ENCODE measurements at places on chromosomes 13 and 19. TPM values are rescaled to one million over a fixed set of nuclear protein-coding genes. Genes with fewer than 3 reads are reported as not detected.

Gene PLIN4
- 3.3 TPM for total RNA-seq

Gene SHISA2
- 0.32 TPM for total RNA-seq

Gene C13orf42
- not detected for total RNA-seq

Gene GJB6
- total RNA-seq, result not detected

Gene PTH2
- not detected for total RNA-seq

Gene LILRA1
- not detected for total RNA-seq

Gene PINLYP
- 2.8 TPM for total RNA-seq

Gene IFNL3
- not detected for total RNA-seq

Gene UHRF1
- total RNA-seq, result 43.7 TPM

Gene SPACA6
- 4.7 TPM for total RNA-seq

Gene TEX30
- 25.8 TPM for total RNA-seq

Gene OR7C1
- not detected for total RNA-seq

Gene MCF2L
- total RNA-seq, result 11.9 TPM

Gene CD70
- 0.25 TPM for total RNA-seq

Gene MBD3L4
- total RNA-seq, result not detected

Gene S1PR5
- total RNA-seq, result 0.13 TPM

Gene RGL3
- 0.16 TPM for total RNA-seq

Gene ZNF726
- 5.7 TPM for total RNA-seq

Gene ZNF302
- 7.4 TPM for total RNA-seq

Gene ZNF763
- 1.1 TPM for total RNA-seq

Gene RPL28
- total RNA-seq, result 170 TPM

Gene PNMA8A
- total RNA-seq, result not detected

Gene C13orf46
- total RNA-seq, result 0.16 TPM

Gene VSIG10L
- under 0.01 TPM for total RNA-seq

Gene CD33
- total RNA-seq, result not detected

Gene VPS36
- total RNA-seq, result 17.6 TPM

Gene ZNF773
- 11.0 TPM for total RNA-seq

Gene ACP7
- 0.06 TPM for total RNA-seq

Gene NLRP12
- total RNA-seq, result 4.2 TPM

Gene SIGLEC7
- not detected for total RNA-seq
